ENCODE measurements at places on chromosomes 16 and 17.

DNA sequence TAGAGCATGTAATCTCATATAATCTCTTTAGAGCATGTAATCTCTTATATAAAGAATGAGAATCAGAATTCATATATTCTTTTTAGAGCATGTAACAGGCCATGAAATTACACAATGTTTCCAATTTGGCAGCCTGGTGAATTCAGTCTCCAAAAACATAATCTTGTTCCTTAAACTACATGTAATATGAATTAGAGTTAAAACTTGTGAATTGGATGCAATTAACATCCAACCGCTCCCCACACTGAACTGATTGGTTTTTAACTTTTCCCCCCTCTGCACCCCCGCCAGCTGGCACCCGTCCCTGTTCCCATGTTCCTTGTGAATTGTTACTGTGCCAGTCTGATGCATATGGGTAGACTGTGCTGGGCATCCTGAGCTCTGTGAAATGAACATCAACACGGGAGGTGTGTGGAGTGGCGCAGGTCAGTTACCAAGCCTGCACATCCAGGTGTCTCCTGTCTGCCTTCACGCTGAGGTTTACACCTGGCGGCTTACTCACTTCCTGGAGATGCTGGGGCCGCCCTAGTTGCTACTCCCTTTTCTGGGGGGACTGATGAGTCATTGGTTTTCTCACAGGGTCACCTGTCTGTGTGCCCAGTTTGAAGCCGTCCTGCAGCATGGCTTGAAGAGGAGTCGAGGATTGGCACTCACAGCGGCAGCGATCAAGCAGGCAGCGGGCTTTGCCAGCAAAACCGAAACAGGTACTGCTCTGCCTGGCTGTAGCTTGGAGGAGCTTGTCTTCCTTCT lies 50.4 kb downstream of the SNX29 start:
- DNase-seq, result no peak

- DNase-seq, result peak; percentile 90
Measured at GRCh38 chr16:23863511-23864422, 28.0 kb downstream of the PRKCB start.

DNA sequence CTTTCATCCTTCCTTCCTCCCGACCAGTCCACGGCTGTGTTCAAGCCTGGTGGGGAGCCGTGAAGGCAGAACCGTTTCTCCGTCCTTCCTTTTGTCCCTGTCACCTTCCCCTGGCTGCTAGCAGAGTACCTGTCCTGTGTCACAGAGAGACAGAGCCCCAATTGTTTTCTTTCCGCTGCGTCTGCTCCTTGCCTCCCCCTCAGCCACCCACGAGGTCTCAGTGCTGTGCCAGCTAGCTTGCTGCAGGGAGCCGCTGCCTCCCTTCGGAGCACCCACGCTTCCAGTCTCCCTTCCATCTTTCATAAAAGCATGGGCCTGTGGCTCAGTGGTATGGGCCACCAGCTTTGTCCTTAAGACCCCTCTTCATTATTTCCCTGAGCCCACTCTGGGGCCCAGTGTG lies 62.2 kb downstream of the MPRIP start:
- no peak for DNase-seq

DNA sequence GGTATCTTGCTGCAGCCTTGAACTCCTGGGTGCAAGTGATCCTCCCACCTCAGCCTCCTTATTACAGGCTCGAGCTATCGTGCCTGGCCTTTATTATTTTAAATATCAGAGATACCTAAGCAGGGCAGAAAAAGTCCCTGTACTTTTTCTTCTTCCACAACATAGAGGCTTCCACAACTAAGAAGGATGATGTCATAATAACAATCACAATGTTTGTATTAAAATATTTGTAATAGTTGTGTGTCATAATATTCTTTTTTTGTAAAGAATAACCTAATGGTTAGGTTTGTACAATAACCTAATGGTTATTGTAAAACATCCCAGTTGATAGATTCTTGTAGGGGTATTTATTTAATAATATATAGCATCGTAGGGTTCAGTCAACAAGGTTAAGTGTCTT lies 26.7 kb upstream of the DUSP14 start:
- no peak for DNase-seq

DNA sequence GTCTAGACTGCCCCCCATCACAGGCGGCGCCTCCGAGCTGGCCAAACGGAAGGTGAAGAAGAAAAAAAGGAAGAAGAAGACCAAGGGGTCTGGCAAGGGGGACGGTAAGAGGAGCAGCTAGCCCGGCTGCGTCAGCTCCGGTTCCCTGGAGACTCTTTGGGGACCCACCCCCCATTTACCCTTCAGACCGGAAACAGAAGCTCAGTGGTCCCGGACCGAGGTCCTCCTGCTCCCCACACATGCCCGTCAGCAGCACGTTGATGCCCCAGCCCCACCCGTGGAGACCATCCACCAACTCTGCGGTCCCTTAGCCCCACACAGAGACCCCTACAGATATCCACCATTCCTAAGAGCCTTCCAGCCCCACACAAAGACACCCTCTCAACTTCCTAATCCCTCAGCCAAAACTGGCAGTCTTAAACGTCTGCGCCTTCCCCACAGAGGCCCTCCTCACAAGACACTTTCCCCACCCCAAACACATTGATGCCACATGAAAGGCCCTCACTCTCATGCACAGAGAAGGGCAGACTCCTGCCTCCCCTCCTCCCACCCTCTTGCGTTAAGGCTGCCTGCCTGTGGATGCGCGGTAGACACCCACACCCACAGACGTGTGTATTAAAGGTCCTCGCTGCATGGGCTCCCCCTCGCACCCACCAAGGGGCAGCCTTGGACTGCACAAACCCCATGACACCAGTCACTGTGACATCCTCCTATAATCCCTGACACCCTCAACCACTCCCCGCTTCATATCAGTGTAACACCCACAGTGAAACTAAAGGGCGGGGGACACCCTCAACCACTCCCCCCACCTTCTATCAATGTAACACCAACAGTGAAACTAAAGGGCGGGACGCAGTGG lies 58.2 kb upstream of the RPH3AL start:
- no peak for DNase-seq

GRCh38 chr17:83121921-83122820 lies 42.8 kb downstream of the METRNL start:
- no peak for DNase-seq

DNA sequence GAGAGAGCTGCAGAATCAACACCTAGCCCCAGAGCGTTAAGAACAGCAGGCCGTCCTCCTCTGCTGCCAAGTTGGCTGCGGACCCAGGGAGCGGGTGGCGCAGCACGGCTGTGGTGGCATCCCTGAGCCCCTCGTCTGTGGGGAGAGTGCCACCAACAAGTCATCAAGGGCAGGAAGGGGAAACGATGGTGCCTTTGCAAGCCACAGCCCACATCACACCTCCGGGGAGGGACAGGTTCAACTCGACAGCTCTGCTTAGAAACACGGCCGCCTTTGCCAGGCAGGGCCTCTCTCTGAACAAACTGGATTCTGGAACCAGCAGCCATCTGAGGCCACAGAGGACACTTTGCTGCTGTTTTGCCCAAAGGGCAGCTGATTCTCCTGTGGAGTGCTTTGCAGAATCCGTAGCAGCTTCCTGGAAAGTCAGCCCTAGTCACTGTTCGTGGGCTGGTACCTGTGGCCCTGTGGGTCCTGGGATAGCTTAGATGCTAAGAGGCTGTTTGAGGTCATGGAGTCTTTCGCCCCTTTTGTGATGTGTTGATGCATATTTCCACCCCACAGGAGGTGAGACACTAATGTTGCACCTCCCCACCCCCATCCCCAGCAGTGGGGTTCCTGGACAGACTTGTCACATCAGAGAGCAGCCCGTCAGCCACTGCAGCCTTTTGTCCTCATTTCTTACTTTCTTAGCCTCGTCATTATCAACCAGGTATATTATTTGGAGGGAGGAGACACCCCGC lies 270.6 kb downstream of the CPPED1 start:
- DNase-seq, result no peak

DNA sequence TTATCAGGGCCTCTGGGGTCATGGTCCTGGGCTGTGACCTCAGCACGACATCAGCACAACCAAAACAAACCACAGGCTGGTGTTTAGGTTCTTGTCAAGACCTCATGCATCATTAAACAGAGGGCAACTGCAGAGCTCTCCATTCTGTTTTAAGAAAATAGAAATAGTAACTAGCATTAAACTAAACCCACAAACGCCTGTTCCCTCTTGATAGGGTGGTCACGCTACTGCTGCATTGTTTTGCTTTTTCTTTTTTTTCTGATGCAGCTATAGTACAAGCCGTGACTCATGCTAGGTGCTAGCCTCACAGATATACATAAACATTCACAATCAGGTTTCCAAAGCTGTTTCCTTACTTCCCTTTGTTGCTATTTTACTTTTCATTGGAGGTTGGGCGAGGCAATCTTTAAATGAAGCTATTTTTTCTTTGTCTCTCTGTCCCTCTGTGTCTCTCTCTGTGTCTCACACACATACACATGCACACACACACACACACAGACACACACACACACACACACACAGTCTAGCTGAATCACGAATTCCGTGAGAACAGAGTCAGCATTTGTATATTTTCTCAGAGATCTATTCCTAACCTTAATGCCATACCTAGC lies 310.3 kb downstream of the CDH13 start:
- DNase-seq, result no peak

GRCh38 chr17:3038941-3039340 lies 24.5 kb downstream of the OR1D5 start:
- DNase-seq, result no peak

- DNase-seq, result no peak
Measured at GRCh38 chr17:63116967-63117830, 151.2 kb downstream of the TANC2 start.

GRCh38 chr16:30367349-30368009 lies 2.8 kb downstream of the TBC1D10B start:
- no peak for DNase-seq

DNA sequence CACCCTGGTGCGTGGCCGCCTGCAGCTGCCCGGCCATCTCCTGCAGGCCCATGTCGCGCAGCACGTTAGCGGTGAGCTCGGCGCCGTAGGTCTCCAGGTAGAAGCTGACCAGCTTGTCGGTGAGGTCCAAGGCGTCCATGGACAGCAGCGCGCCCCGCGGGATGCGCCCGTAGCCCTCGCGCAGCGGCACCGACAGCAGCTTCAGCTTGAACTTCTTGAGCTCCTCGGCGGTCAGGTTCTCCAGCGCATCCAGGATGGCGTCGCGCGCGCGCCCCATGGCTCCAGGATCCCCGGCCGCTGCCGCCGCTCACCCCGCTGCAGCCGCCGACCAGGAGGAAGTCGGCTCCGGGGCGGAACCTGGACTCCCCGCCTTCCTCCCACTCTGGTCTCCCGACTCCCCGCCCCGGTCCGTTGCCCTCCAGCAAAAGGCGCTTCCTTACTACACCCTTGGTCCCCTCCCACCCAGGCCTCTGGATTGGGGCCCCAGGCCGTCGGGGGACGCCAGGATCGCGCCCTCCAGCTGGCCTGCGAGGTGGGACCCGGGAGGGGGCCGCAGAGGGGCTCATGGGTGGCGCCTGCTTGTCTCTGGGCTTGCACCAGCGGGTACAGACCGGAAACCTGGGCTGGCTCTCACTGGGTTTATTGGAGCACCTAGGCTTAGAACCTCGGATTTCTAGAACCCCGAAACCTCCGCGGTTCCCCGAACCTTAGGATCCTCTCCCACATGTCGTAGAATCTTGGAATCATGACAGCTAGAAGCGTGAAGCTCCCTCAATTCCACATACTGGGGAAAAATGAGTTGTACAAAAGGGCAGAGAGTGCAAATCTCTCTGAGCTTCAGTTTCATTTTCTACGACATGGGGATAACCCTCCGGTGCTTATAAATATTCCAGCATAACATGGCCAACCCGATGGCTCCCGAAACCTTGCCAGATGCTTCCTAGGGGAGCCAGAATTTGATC lies at the start of gene PYCARD:
Gene PYCARD (minus strand): TSS at position 347 of the 962 bp plus-strand sequence. CDS start 70 bp downstream, at position 277.
- DNase-seq, result peak; percentile 14

All from Kasumi-1 (cell line).